Uterus (tissue), 4 donors: ENCODE measurements at places on chromosomes 4 and X. TPM values are rescaled to one million over a fixed set of nuclear protein-coding genes. Genes with fewer than 3 reads are reported as not detected.

- no peak for DNase-seq
Measured at GRCh38 chr4:77127215-77127614, 29.8 kb upstream of the CCNG2 start.

DNA sequence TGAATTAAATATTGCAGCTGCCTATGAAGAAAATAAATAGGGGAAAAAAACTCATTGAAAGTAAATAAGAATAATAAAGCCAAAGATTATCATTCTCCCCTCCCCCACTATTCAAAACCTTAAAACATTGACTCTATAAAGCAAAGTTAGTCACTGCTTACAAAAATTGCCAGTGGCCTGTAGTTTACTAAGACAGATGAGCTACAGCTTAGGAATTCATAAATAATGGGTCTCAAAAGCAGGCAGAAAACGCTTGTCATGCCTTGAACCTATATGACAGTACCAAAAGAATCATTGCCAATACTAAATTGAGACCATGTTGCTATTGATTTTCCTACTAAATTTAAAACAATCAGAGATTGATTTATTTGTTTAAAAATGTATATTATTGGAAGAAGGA lies 78.9 kb downstream of the SLC10A7 start:
- DNase-seq = no peak

DNA sequence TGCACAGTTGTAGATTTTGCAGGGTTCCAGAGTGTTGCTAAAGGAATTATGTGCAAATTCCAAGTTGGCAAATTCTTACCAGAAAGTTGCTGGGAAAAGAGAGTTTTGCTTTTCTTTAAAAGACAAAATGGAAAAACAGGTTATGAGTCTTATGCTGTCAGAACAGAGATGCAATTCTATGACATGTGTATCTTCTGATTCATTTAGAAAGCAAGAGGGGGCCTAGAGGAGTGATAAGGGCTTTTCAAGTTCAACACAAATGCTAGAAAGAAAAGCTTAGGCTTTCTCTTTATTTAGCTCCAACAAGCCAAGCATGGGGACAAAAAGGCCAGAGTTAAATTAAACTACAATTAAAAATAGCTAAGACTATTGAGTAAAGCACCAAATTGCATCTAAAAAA lies 72.4 kb upstream of the GATB start:
- DNase-seq = no peak

GRCh38 chr4:182574706-182575105 lies 331.5 kb downstream of the TENM3 start:
- DNase-seq = no peak

DNA sequence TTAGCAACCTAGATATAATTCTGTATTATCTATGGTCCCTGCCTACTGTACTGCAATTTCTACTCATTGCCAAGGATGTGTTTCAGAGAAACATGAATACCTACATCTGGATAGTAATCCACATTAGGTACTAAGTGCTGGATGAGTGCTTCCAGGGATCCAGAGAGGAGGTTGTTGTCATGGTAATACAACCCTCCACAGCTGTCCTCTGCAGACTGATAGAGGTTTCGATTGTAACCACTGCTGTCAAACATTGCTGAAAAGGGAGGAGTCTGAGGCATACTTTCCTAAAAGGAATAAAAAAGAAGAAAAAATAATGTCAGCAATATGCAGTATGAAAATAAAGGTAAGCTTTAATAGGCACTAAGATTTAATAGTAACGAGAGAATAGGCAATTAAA lies 12.5 kb downstream of the RASGEF1B start:
- no peak for DNase-seq

- no peak for DNase-seq
Measured at GRCh38 chr4:153651116-153651515, 33.0 kb upstream of the TLR2 start.

DNA sequence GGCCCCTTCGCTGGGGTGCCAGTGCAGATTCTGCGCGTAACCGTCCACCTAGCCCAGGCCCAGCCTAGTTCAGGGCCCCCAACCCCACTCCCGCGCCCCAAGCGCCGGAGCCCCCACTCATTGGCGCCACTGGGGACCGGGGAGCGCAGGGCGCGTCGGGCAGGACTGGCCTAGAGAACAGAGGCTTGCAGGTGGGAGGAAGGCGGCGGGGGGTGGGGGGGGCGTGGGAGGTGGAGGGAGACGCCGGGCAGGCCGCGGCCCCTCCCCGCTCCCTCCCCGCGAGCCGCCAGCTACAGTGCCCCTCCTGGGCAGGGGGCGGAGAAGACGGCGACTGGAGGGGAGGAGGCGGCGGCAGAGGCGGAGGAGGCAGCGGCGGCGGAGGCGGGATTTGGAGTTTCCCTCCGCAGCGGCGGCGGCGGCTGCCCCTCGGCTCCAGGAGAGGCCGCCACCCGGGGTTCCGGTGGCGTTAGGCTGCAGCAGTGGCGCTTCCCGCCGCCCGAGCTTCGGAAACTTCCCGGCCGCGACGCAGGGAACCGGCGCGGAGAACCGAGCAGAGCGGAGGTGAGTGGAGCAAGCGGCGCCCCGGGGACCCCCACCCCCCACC lies 4.8 kb upstream of the DUSP9 start:
- DNase-seq = no peak

DNA sequence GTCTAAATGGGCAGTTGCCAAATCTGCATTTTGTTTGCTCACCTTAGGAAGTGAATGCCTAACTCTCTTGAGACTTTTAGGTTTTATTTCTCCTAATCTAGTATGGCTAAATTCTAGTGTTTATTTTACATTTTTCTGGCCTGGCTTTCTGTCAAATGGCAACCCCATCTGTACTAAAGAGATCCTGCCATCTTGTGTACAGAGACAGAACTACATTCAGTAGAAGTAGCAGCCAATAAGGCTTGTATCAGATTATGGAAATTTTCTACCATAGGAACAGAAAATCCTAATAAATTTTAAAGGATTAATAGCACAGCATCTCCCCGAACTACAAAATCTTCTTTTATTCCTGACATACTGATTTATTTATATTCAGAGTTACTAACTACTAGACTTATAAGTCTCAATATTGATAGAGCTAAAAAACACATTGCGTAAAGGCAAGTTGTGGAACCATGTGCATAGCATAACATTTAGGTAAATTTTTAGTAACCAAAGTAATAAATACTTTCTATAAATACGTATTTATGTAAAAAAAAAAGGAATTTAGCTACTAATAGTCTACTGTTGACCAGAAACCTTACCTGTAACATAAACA lies 45.5 kb downstream of the TMEM144 start:
- no peak for DNase-seq

GRCh38 chr4:169756971-169757574 lies 671 bp downstream of the HPF1 start:
- DNase-seq = no peak

DNA sequence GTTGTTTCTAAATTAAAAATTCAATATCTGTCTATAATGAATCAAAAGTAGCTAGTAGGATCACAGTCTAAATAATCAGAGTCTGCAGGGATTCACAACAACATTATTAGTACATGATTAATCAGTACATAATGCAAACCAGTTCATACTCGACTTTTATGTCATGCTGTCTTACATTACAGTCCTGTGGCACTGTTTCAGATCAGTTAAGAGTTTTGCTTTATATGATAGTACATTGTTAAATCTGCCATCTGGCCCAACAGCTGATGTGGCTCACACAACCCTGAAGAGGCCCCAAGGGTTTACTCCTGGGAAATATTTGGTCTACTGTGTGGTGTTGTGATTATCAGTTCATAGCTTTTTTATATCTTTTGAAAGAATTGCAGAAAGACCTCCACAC lies 247.1 kb upstream of the ETNPPL start:
- no peak for DNase-seq

DNA sequence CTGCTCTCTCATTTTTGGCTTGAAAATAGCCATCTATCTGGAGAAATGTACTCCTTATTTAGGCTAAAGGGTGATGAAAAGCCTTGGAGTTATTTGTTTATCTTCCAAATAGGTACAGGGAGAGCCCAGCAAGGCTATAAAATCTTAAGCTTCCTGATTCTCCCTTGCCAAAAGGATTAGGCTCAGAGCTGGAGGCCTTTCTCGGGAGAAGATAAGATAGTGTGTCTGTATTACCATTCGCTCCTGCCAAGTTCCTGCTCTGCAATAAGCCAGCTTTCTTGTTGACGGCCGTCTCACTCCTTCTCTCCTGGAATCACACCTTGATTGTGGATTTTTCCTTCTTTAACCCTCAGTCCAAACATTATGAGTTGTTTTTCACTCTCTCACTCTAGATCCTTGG lies 171.8 kb upstream of the TTC29 start:
- peak; percentile 72 for DNase-seq

- DNase-seq = no peak
Measured at GRCh38 chr4:165506849-165507248, 128.0 kb downstream of the CPE start.

DNA sequence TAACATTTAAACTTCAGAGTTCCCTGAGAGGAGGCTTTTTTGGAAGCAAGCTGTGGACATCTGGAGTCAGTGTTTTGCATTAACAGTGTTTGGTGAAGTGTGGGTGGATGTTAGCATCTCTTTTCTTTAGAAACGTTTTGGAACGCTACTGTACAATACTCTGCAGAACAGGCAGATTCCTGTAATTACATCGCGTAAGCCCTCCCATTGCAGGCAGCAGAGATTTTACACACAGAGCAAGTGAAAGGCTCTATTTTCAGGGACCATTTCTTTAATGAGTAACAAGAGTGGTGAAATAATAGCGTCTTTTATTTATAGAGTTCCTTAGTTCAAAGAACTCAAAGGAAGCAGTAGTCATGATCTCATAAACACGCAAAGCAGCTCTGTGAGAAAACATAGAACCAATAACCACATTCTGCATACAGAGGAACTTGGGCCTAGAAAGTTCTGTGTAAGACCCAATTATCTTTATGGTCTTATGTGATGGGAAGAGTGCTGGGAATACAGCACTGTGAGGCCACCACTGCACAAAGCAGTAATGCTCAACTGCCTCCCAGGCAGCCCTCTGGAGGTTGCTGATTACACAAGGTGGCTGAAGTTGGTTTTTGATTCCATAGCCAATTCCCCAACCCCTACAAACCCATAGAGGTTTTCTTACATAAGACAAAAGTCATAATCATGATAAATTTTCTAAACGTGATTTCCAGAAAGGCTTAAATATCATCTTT lies 298.7 kb upstream of the EPHA5 start:
- DNase-seq = no peak

DNA sequence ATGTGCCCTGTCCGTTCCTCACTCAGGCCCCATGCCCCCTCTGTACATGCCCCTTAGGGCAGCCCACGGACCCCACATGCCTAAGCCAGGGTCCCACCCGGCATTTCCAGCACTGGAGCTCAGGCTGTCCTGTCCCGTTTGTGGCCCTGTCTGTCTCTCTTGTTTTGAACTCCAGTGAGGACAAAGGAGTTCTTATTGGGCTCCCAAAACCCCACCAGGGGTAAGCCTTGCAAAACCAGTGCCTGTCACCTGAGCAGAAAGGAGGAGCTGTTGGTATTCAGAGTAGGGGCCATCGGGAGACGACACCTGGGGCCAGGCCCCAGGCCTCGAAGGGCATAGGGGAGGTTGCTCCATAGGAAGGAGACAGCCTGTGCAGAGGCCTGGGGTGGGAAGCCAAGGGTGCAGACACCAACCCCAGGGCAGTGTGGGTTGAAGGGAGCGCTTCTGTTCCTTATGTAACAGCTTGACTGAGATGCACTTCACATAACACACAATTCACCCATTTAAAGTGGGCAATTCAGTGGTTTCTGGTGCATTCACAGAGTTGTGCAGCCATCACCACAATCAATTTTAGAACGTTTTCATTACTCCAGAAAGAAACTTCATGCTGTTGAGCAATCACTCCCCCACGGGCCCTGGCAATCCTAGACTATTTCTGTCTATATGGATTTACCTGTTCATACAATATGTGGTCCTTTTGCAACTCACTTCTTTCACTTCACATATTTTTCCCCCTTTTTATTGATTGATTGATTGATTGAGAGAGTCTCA lies 31.7 kb downstream of the MAN2B2 start:
- DNase-seq = no peak

GRCh38 chr4:112853662-112854256 lies 195.7 kb upstream of the ANK2 start:
- DNase-seq = no peak

GRCh38 chr4:78059524-78059889 lies 2.4 kb downstream of the FRAS1 start:
- no peak for DNase-seq

DNA sequence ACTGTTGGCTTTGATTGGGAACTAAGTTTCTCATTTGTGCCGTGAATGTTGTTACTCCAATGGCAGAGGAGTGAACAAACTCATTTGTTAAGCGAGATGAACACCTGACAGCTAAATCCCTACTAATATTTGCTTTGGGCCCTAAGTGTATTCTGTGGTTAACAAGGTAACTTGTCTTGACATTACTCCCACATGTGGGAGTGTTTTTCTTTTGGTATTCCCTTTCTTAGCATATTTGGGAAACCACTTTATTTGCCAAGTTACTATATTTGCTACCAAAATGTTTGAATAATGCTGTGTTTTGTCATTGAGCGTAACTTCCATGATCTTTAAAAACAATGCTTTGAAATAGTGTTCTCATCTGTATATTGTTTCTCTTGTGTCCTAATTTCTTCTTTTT lies 82.5 kb downstream of the ARHGAP10 start:
- no peak for DNase-seq

DNA sequence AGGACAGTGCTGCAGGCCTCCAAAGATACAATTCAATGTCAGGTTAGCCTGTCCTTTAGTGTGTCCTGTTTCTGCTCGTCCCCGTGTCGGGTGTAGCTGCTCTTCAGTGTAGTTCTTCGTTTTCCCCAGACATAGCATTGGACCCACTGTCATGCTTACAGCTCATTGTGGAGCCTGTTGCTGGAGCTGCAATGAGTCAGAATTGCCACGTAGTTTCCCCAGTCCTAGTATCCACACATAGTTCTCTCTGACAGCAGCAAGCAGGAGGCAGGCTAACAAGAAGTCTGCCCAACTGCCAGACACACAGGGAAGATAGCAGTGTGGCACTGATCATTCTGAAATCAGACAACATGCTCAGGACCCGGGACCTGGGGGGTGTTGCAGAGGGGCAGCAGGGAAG lies 49.2 kb downstream of the MOSPD2 start:
- no peak for DNase-seq

GRCh38 chrX:27890611-27891010 lies 82.8 kb downstream of the MAGEB10 start:
- no peak for DNase-seq

- no peak for DNase-seq
Measured at GRCh38 chr4:170853422-170854021, 763.8 kb upstream of the AADAT start.

DNA sequence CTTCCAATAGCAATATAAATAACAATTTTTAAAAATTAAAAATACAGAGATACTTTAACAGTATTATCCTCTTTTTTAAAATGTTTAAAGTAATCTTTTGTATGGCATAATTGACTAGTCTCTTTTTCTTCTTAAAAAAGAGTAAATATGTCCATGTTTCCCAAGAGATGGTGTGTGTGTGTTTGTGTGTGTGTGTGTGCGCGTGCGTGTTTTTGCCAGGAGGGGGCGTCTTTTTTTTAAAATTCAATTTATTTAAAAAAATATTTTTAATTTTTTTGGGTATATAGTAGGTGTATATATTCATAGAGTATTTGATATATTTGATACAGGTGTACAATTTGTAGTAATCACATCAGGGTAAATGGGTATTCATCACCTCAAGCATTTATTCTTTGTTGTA lies 1073.7 kb downstream of the PCDH7 start:
- no peak for DNase-seq

GRCh38 chrX:19443869-19444526 lies 71.3 kb downstream of the MAP3K15 start:
- DNase-seq = no peak

POF1B gene
- total RNA-seq = 1.6 TPM

CABS1 gene
- total RNA-seq = 0.28 TPM

SMIM31 gene
- total RNA-seq = not detected

ARHGEF6 gene
- 19.7 TPM for total RNA-seq

MAGEC2 gene
- total RNA-seq = not detected

CXCL3 gene
- not detected for total RNA-seq

SOX3 gene
- not detected for total RNA-seq
